ENCODE measurements at places on chromosomes 11 and 22.
A peak's percentile ranks its signal among the peaks of the same experiment; 100 is the strongest.

- peaks cover 21% of the 10 kb centered on the region for H3K27me3 ChIP-seq
- no peaks in the 10 kb centered on the region for H3K36me3 ChIP-seq
- DNase-seq = no peak
- no peak overlapping the region for H3K27ac ChIP-seq
These were observed 131.4 kb upstream of the UBASH3B start for GRCh38 chr11:122523846-122524805.

- no peaks in the 10 kb centered on the region for H3K4me1 ChIP-seq
- no peaks in the 10 kb centered on the region for H3K36me3 ChIP-seq
- H3K27me3 ChIP-seq = peaks cover 3% of the 10 kb centered on the region
- H3K27ac ChIP-seq = no peak overlapping the region
These were observed 343.9 kb upstream of the CADM1 start for GRCh38 chr11:115848080-115848479.

GRCh38 chr22:39364714-39365491 is 15.1 kb downstream of the SYNGR1 start:
- H3K4me1 ChIP-seq = peaks cover 5% of the 10 kb centered on the region
- DNase-seq = no peak
- no peaks in the 10 kb centered on the region for H3K36me3 ChIP-seq

DNA sequence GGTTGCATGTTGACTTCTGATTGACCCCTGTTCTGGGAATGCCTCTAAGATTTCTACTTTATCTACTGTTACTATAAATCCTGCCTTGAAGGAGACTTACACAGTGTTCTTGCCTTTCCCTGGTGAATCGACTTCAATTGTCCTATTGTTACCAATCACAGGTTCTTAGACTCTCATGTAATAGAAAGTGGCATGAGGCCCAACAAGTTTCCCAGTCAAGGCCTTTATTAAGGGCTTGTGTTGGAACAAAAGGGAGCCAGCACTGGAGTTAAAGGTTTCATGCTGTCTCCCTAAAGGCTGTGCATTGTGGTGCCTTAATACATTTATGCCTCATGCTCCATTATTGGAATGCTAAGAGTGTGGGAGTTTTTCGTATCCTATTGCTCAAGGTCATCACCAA is 23.3 kb downstream of the MS4A2 start:
- H3K36me3 ChIP-seq = no peaks in the 10 kb centered on the region
- no peak overlapping the region for H3K4me3 ChIP-seq
- no peak for DNase-seq
- peaks cover 2% of the 10 kb centered on the region for H3K27me3 ChIP-seq

DNA sequence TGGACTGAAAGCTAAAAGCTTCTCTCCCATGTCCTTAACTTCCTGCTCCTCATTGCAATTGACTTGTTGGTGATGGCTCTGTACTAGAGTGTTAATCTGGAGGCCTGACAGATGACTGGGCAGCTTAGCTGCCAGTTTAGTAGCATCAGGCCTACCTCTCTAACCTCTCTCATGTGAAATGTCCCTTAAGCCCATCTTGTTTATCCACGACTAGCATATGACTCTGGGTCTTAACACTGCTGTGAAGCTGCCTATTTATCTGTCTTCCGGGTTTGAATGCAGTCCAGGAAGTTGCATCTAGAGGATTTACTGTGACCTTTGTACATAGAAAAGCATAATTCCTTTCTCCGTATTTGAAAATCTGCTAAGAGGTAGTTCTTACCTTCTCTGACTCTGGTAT is 85.3 kb upstream of the HORMAD2 start:
- peaks cover 14% of the 10 kb centered on the region for H3K4me1 ChIP-seq
- H3K27me3 ChIP-seq = no peaks in the 10 kb centered on the region
- peaks cover 5% of the 10 kb centered on the region for H3K36me3 ChIP-seq

DNA sequence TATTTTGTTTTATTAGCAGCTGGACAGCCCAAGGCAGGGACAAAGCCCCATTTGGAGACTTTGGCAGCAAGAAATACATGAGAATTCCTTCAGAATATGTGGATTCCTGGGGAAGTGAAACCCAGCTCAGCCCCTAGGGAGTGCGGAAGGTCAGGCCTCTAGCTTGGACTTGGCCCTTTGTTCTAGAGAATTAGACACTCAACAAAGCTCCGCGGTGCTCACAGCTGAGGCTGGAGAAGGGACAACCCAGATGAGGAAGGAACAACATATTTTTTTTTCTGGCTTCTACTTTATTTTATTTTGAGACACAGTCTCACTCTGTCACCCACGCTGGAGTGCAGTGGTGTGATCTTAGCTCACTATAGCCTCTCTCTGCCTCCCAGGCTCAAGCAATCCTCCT is 44.7 kb upstream of the SEPTIN5 start:
- DNase-seq = no peak
- no peak overlapping the region for H3K27ac ChIP-seq
- H3K4me3 ChIP-seq = no peak overlapping the region
- no peaks in the 10 kb centered on the region for H3K36me3 ChIP-seq
- H3K27me3 ChIP-seq = peaks cover 5% of the 10 kb centered on the region

DNA sequence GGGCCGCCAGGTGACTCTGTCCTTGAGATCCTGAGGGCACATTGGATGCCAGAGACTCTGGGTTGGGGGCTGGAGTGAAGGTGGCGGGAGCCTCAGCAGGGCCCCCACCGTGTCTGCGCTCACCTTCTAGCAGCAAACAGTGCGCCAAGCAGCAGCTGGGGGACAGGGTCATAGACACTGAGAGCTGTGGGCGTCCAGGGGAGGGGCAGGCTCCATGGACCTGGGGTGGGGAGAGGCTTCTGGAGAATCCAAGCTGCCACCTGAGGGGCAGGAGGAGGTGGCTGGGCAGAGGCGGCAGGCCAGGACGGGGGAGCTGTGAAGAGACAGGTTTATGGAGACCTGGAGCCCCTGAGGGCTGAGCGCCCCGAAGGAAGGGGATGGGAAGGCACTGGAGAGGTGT is 8.0 kb downstream of the PHRF1 start:
- no peaks in the 10 kb centered on the region for H3K27me3 ChIP-seq
- DNase-seq = no peak
- peaks cover 43% of the 10 kb centered on the region for H3K36me3 ChIP-seq
- H3K27ac ChIP-seq = peak overlapping the region; percentile 10
- H3K4me1 ChIP-seq = peaks cover 37% of the 10 kb centered on the region
- no peak overlapping the region for H3K4me3 ChIP-seq

DNA sequence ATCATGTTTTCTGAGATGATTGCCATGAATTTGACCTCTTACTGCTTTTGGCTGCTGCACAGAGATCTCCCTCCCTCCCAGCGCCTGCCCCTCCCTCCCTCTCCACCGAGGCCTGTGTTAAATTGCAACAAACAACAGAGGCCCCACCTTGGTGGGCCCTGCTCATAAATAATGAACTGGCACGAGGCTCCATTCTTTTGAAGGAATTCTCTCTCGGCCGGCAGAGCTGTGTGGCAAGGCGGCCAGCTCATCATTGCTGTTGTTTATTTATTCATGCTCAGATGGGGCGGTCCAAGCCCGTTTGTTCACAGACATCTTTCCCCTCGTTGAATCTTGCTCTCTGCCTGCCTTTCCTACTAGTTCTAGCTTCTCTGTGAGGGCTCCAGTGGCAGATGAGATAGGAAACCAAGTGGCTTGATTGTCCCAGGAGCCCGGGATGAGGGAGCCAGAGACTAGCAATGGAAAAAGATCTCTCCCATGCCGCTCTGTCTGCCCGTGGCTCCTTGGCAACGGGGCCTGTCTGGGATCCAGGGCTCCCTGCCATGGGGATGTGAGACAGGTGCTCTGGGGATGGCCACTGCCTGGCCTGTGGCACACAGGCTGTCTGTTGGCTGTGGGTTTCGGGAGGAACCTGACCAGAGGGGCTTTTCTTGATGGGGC is 192.6 kb downstream of the DSCAML1 start:
- no peak overlapping the region for H3K27ac ChIP-seq
- peaks cover 13% of the 10 kb centered on the region for H3K4me1 ChIP-seq
- H3K36me3 ChIP-seq = no peaks in the 10 kb centered on the region
- DNase-seq = no peak

GRCh38 chr22:28783786-28784671 is 11.5 kb downstream of the CCDC117 start:
- peaks cover 12% of the 10 kb centered on the region for H3K4me1 ChIP-seq
- no peak overlapping the region for H3K27ac ChIP-seq
- H3K27me3 ChIP-seq = no peaks in the 10 kb centered on the region
- no peak for DNase-seq

DNA sequence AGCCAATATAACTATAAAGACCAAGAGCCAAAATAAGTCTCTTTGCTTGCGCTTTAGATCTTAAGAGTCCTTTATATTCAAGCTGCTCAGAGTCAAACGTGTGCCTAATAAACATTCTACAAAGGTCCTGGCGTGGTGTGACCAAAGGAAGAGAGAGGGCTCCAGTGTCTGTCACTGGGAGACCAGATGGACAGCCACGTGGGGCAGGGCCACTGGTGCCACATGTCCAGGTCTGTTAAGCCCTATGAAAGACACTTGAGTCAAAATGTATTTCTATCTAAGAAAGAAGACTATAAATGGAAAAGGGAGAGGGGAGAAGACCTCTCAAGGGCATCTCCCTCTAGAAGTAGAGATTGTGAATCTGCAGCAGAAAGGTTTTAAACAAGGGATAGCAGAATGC is 32.2 kb upstream of the EHF start:
- no peak for DNase-seq
- H3K36me3 ChIP-seq = no peaks in the 10 kb centered on the region
- H3K4me1 ChIP-seq = peaks cover 4% of the 10 kb centered on the region
- H3K27ac ChIP-seq = no peak overlapping the region
- peaks cover 34% of the 10 kb centered on the region for H3K27me3 ChIP-seq

DNA sequence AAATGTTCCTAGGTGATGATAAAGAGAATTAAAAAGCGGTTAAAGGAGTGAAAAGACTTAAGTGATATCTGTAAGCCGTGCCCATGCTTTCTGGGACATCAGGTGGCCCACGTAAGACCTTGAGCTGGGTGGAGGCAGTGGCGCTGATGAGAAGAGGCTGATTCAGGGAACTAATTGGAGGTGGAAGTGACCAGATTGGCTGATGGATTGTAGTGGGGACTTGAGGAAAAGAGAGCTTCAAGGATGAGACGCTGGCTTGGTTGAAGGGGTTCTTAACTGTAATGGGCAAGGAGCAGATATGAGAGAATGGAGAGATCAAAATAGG is 69.1 kb upstream of the EP300 start:
- H3K36me3 ChIP-seq = no peaks in the 10 kb centered on the region
- peaks cover 2% of the 10 kb centered on the region for H3K27me3 ChIP-seq
- peaks cover 14% of the 10 kb centered on the region for H3K4me1 ChIP-seq

GRCh38 chr11:119029340-119030028 is 1.2 kb downstream of the SLC37A4 start:
- no peaks in the 10 kb centered on the region for H3K27me3 ChIP-seq
- peak overlapping the region; percentile 69 for H3K27ac ChIP-seq
- H3K36me3 ChIP-seq = peaks cover 28% of the 10 kb centered on the region
- peak overlapping the region; percentile 76 for H3K4me3 ChIP-seq
- H3K4me1 ChIP-seq = peaks cover 27% of the 10 kb centered on the region
- DNase-seq = peak; percentile 74

- H3K27me3 ChIP-seq = peaks cover 23% of the 10 kb centered on the region
- H3K4me1 ChIP-seq = peaks cover 6% of the 10 kb centered on the region
- H3K36me3 ChIP-seq = no peaks in the 10 kb centered on the region
- DNase-seq = no peak
- H3K27ac ChIP-seq = no peak overlapping the region
These were observed 4.6 kb downstream of the CECR2 start for GRCh38 chr22:17373855-17374254.

GRCh38 chr11:118398791-118399559 is 2.4 kb upstream of the ATP5MG start:
- peaks cover 51% of the 10 kb centered on the region for H3K4me1 ChIP-seq
- DNase-seq = peak; percentile 70
- peak overlapping the region; percentile 93 for H3K4me3 ChIP-seq

- DNase-seq = no peak
- H3K27ac ChIP-seq = no peak overlapping the region
- H3K27me3 ChIP-seq = peaks cover 25% of the 10 kb centered on the region
- H3K4me1 ChIP-seq = no peaks in the 10 kb centered on the region
These were observed 30.6 kb downstream of the DRD2 start for GRCh38 chr11:113444502-113445123.

DNA sequence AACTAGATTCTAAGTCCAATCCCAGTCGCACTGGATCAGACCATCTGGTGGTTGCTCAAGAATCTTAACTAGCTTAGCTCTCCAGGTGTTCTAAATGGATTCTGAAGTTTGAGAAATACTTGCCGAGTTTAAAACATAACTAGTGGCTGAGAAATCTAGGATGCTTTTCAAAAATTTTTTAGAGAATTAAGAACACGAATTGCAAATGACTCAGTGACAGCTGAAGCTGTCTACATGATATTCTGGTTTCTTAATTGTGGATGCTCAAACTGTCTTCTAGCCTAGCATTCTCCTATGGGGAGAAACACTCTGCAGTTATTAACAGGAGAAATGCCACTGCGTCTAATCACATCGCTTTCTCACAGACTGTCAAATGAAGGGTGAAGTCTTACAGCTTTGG is 20.2 kb upstream of the TP53AIP1 start:
- H3K4me1 ChIP-seq = peaks cover 27% of the 10 kb centered on the region
- H3K27me3 ChIP-seq = no peaks in the 10 kb centered on the region
- H3K4me3 ChIP-seq = no peak overlapping the region
- no peak overlapping the region for H3K27ac ChIP-seq
- H3K36me3 ChIP-seq = peaks cover 2% of the 10 kb centered on the region

GRCh38 chr11:21372672-21373071 is 703.3 kb downstream of the NELL1 start:
- no peaks in the 10 kb centered on the region for H3K27me3 ChIP-seq
- no peaks in the 10 kb centered on the region for H3K36me3 ChIP-seq
- DNase-seq = no peak
- H3K4me1 ChIP-seq = no peaks in the 10 kb centered on the region
- H3K27ac ChIP-seq = no peak overlapping the region

GRCh38 chr11:103530257-103530656 is 421.0 kb downstream of the DYNC2H1 start:
- H3K27ac ChIP-seq = no peak overlapping the region
- no peak for DNase-seq

- H3K27me3 ChIP-seq = peaks cover 13% of the 10 kb centered on the region
- H3K4me1 ChIP-seq = no peaks in the 10 kb centered on the region
- no peak for DNase-seq
- H3K36me3 ChIP-seq = no peaks in the 10 kb centered on the region
These were observed 84.3 kb downstream of the SNX19 start for GRCh38 chr11:130831976-130832375.

GRCh38 chr11:14230407-14230806 is 128.6 kb downstream of the RRAS2 start:
- no peak overlapping the region for H3K4me3 ChIP-seq
- H3K36me3 ChIP-seq = no peaks in the 10 kb centered on the region
- no peak for DNase-seq
- H3K27ac ChIP-seq = no peak overlapping the region
- H3K27me3 ChIP-seq = no peaks in the 10 kb centered on the region

DNA sequence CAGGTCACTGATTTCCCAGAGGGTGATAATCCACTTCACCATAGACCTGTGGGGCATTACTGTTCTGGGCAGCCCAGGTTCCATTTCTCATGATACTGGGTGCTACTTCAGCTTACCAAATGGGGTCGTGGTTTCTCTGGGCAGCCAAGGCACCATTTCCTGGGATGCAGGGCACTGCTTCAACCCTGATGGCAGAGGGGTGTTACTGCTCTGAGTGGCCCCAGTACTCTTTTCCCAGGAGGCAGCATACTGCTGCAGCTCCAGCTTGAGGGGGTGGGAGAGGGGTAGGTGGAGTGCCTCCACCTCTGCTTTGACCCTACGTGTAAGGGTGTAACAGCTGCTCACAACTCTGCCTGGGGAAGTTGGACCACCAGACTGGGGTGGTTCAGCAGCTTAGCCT is 51.1 kb downstream of the PRMT3 start:
- H3K27ac ChIP-seq = no peak overlapping the region
- no peaks in the 10 kb centered on the region for H3K27me3 ChIP-seq
- peaks cover 29% of the 10 kb centered on the region for H3K36me3 ChIP-seq
- no peaks in the 10 kb centered on the region for H3K4me1 ChIP-seq

Data from activated CD4-positive, alpha-beta T cell treated with anti-CD3 and anti-CD28 coated beads for 36 hours (primary cell).